ENCODE measurements at places on chromosomes 4 and X.

DNA sequence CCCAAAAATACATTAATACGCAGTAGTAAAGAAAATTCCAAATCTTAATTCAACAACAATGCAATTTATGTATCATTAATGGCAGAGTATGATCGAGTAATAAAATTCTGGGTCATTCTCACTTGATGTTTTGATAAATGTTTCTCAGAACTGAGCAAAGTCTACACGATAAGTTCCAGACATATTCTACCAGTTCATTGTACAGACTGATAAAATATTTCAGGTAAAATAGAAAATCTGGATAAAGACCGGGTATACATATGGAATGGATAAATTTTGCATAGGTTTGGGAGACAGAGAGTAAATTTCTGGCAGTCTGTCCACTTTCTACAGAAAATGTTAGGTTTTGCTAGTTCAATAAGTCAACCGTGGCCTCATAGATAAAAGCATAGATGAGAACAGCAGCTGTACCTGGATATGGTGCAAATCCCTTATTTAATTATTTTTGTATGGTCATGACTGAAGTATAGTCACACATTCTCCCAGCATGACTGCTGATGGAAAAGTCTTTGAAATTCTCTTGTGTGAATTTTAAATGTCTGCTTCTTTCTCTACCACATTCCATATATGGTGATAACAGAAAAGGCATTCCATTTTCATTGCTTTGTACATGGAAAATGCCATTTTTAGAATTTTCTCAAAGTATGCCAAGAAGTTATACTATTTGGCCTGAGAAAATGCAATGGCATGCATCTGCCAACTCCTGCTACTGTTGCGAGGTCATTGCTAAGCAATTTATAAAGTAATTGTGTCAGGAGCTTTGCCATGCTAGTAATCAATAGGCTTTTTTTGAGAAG is 301.9 kb upstream of the ARSJ start:
- no peak for DNase-seq

DNA sequence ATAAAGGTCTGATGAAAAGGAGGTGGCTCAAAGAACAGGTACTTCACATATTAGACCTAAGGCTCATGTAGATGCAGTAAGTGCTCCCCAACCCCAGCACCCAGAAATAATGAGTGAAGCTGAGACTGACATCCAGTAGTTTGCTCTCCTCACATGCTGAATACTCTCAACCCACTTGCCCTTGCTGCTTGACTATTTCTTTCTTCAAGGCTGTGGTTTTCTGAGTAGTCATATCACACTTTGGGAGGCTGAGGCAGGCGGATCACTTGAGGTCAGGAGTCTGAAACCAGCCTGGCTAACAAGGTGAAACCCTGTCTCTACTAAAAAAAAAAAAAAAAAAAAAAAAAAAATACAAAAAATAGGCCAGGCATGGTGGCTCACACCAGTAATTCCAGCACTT is 51.5 kb upstream of the PRPS1 start:
- no peak for DNase-seq

DNA sequence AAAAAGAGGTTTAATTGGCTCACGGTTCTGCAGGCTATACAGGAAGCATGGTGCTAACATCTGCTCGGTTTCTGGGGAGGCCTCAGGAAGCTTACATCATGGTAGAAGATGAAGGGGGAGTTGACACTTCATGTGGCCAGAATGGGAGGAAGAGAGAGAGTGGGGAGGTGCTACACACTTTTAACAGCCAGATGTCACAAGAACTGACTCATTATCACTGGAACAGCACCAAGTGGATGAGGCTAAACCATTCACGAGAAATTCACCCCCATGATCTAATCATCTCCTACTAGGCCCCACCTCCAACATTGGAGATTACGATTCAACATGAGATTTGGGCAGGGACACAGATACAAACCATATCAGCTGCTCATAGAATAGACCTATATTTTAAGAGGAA is 255.8 kb downstream of the OPHN1 start:
- DNase-seq = no peak

GRCh38 chr4:27128443-27128842 is 267.8 kb downstream of the STIM2 start:
- DNase-seq = no peak

DNA sequence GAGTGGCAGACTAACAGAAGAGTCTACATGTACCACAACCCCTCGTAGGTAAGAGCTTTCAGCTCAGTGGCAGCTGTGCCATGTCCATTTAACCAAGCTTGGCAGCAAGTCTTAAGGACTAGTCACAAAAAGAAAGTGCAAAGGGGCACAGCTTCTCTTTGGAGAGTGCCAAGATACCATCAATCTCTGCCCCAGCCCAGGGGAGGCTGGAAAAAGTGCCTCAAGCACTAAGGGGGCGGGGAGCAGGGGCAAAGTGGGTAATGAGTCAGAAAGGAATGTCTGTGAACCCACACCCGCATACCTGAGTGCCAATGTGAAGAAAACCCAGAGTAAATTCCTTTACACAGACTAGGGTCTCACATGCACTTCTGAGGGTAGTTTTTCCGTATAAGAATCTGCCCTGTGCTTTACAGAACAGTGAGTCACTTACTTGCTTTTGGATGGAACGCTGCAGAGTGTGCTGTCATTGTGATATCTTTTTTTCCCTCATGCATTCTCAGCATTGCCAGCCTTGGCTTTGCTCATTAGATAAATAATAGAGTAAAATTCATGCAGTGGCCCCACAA is 219.8 kb downstream of the ZNF674 start:
- DNase-seq = no peak

DNA sequence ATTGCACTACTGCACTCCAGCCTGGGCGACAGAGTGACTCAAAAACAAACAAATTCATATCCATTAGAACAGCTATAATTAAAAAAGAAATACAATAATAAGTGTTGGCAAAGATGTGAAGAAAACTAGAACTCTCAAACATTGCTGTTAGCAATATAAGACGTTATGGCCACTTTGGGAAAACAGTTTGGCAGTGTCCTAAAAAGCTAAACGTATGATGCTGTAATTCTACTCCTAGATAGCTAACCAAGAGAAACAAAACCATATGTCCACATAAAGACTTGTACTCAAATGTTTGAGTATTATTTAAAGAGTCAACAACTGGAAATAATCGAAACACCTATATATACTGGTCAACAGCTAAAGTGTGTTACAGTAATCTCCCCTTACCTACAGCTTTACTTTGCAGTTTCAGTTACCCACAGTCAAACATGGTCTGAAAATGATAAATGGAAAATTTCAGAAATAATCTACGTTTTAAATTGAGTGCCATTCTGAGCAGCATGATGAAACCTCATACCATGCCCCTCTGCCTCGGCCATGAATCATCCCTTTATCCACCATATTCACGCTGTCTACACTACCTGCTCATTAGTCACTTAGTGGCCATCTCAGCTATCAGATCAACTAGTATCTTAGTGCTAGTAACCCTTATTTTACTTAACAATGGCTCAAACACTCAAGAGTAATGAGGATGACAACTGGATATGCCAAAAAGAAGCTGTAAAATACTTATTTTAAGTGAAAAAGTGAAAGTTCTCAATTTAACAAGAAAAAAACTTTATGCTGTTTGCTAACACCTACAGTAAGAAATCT is 4.9 kb downstream of the ELF2 start:
- DNase-seq = no peak

GRCh38 chr4:7137326-7138200 is 54.8 kb upstream of the SORCS2 start:
- DNase-seq = no peak

GRCh38 chrX:150543230-150544155 is 24.9 kb upstream of the MTM1 start:
- no peak for DNase-seq

GRCh38 chrX:90617710-90618325 is 696.1 kb downstream of the TGIF2LX start:
- no peak for DNase-seq

GRCh38 chr4:127219232-127219631 is 413.5 kb upstream of the INTU start:
- DNase-seq = no peak

DNA sequence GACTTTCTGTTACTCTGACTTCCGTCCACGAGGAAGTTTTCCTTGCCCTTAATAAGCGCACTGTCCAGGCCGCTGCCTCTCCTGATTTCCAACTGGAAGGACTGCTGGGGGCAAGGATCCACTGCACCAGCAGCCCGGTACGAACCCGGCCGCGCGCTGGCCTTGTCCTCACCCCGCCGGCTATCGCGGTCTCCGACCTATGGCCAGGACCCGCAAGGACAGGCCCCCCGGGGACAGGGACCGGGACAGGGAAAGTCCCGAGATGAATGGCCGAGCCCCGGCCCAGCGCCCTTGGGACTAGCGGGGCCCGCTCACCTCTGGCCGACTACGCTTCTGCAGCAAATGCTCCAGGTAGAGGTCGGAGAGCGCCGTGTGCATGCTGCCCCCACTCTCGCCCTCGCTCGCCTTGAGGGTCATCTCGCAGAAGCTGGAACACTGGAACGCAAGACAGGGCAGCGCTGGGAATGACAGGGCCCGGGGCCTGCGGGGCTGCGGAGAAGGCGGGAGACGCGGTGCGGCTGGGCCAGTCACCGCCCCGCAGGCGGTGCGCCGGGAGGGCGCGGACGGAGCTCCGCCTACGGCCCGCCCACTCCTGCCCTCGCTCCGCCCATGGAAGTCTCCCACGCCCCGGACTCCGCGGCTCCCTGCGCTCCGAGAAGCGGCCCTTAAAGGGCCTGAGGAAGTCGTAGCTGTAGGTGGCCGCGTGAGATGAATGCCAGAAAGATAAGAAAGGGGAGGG is at the start of gene MPP1:
Gene MPP1, minus strand, starts transcription at position 529 of the 739 bp plus-strand sequence. Its CDS starts 112 bp downstream, at position 417.
- peak; percentile 57 for DNase-seq

DNA sequence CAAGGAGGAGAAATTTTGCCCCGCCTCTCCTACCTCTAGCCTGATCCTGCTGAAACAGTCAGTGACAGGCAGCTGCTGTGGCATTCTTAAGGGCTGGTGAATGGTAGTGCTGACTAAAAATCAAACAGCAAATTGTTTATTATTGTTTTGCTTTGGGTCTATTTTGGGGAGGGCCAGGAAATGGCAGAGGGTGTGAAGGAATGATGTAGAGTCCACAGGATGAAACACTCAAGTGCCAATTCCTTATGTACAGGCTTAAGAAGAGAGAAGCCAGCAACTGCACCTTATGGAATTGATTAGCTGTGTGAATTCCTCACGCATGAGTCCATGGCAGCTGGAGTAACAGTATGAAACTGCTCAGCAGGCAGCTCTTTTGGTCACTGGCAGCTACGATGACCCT is 39.7 kb downstream of the VEGFC start:
- no peak for DNase-seq

- no peak for DNase-seq
Measured at GRCh38 chr4:166400270-166400894, 527.3 kb downstream of the TLL1 start.

- peak; percentile 72 for DNase-seq
Measured at GRCh38 chr4:8534129-8534528, 46.1 kb upstream of the GPR78 start.

DNA sequence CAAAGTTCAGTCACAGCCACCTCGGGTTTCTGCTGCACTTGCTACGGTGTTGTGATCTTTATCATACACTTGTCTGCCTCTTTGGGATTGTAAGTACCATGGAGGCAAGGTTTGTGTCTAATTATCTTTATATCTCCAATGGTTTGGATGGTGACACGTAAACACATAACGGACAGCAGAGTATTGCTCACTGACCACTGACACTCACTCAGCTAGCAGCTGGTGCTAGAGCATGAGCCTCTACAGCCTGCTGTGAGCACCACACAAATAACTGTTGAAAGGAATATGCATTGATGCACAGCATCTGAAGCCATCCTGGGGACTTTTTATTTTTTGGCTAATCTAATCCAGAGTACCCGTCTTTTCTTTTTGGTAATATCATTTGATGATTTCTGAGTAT is 156.0 kb downstream of the DCLK2 start:
- DNase-seq = no peak

- no peak for DNase-seq
Measured at GRCh38 chrX:11913001-11913400, 155.0 kb downstream of the MSL3 start.

GRCh38 chr4:179225594-179225993 is 1783.4 kb upstream of the AGA start:
- no peak for DNase-seq

GRCh38 chr4:771464-771863 is 54.5 kb downstream of the CPLX1 start:
- no peak for DNase-seq

DNA sequence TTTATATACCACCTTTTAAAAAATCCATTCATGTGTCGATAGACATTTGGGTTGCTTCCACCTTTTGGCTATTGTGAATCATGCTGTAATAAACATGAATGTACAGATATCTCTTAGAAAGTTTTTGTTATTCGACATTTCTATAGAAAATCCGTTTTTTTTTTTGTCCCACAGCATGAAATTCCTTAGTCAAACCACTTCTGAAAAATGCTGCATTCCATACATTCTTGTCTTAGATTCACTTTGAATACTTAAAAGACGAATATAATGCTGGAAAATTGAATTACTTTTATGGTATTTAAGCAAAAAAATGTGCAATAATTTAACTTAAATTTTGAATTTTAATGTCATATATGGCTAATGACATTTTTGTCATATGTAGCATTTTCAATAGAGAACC is 1345.5 kb downstream of the TECRL start:
- no peak for DNase-seq

DNA sequence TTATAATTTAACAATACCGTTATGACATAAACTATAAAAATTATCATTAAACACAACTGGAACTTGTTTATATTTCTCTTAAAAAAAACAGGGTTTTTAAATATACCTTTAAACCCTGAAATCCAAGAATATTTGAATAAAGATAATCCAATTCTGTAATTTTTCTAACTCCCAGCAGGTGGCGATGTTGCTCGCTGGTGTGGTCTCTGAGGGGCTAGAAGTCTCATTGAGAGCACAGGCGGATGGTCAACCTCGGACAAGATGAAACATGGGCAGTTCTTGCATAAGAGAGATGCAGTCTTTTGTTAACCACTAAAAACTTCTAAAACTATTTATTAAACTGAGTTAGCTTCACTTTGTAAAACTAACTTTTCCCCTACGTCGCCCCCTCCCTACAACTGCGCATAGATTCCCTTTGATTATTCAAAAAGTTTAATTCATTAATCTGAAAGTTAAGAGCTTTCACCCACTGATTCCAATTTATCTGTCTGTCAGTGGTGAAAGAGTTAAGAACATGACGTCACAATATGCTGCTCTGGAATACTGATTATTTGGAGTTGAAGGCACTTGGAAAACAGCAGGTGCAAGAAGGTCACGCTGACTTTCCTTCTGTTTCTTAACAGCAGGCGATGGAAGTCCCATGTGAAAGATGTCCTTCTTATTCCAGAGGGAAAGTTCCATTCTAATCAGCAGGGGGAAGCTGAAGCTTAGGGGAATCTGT is 29.5 kb downstream of the DMP1 start:
- DNase-seq = no peak

DNA sequence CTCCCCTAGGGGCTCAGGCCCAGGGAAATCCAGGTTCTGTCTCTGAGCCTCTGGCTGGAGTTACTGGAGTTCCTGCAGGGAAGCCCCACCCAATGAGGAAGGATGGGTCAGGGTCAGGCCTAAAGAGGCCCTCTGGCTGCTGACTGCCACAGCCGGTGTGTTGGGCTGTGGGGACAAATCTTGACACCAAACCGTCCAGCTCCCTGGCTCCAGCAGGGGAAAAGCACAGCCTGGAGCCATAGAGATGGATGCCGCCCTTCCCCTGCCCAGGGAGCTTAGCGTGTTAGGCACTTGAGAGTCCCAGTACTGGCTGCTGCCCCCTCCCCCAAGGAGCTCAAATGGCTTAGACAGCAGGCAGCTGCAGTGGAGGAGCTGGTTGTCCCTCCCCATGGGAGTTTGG is 321.3 kb upstream of the LCORL start:
- no peak for DNase-seq

- no peak for DNase-seq
Measured at GRCh38 chr4:17323554-17324385, 188.1 kb downstream of the QDPR start.
